Fibroblast of villous mesenchyme (primary cell): ENCODE measurements at places on chromosomes 7 and 10.

- DNase-seq = no peak
Observed at GRCh38 chr7:148435715-148436114, 154.9 kb upstream of the C7orf33 start.

- DNase-seq = no peak
Observed at GRCh38 chr10:88893611-88894010, 13.6 kb downstream of the STAMBPL1 start.

DNA sequence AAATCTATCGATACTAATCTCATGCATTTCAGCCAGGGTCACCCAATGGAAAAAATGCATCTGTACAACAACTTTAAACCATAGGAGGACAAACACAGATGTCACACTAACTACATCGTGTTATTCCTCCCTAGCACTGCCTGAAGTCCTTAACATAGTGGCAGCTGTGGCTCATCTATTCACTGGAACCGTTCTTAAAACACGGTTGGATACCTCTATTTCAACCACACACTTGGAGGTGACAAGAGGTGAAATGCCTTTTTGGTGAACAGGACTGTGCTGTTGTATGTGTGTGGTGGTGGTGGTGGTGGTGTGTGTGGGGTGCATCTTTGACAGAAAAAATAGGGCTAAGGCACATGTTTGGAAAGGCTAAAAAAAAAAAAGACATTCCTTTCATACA lies 93.1 kb downstream of the NRP1 start:
- DNase-seq = no peak

GRCh38 chr7:30634634-30635201 lies 40.0 kb downstream of the GARS1 start:
- DNase-seq = no peak

DNA sequence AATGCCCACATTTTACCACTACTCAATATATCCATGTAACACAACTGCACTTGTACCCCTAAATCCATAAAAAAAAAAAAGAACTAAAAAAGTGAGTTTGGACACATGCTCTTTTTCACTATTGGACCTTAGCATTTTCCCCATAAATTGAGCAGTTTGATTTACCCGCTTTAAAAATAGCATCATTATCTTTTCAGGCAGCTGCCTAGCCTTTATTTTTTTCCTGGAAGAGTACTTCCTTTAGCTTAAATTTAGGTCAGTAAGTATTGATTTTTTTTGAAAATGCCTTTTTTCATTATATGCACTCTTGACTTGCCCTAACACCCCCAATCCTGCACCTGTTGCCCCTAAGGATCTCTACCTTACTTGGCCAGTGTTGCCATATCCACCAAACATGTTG lies 5.3 kb upstream of the NT5C3A start:
- no peak for DNase-seq

GRCh38 chr10:126906704-126907422 lies 1.6 kb downstream of the DOCK1 start:
- DNase-seq = no peak

GRCh38 chr10:25888627-25889026 lies 45.4 kb upstream of the MYO3A start:
- no peak for DNase-seq

DNA sequence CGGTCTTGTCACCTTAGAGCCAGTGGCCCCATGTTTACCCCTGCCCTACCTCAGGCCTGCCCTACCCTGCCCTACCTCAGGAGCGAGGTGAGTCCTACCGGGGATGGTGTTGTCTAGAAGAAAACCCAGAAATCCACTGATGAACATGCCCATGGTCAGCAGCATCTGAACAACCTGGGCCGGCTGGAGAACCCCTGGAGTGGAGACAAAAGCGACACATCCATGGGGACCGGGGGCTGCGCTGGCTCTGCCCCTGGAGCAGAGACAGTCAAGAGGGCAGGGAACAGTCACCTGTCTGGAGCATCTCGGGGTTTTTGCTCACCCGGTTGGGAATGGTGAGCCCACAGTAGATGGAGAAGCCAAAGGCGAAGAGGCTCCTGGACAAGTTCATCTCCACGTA lies 36.3 kb downstream of the STRA8 start:
- DNase-seq = no peak
